ENCODE measurements at places on chromosomes 6 and 20. TPM values are rescaled to one million over a fixed set of nuclear protein-coding genes. Genes with fewer than 3 reads are reported as not detected.
A peak's percentile ranks its signal among the peaks of the same experiment; 100 is the strongest.

The MAFB gene
- 13.4 TPM for polyA plus RNA-seq

GRCh38 chr6:168305096-168305749, 14.4 kb downstream of the DACT2 start:
- no peak for DNase-seq

The C20orf96 gene
- 11.1 TPM for polyA plus RNA-seq

DNA sequence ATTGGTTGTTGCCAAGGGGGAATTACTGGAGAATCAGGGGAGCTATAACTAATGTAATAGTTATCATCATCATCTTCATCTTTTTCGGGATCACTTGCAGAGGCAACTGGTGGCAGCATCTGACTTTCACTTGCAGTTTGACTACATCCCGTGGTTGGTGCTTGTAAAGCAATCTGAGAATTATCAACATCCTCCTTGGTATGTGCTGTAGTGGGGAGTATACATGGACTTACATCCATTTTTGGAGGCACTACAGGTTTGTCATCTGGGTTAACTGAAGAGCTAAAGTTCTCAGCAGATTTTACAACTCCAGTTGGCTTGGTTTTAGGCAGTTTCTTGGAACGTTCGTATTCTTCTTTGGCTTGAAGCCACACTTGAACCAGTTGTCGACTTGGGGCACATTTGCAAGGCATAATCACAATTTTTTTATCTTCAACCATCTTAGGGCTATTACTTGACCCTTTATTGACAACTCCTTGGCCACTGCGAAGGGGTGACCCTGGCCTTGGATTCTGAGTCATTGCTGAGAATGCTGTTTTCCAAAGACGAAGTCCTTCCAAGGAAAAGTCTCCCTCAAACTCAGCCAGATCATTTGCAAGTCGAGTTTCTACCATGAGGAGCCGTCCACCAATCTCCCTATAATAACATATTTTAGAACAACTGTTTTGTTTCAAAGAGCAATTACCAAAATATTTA, 115.5 kb downstream of the REV3L start:
- no peak for DNase-seq

GRCh38 chr20:63095718-63096654, 89.2 kb upstream of the BHLHE23 start:
- DNase-seq, result no peak

DNA sequence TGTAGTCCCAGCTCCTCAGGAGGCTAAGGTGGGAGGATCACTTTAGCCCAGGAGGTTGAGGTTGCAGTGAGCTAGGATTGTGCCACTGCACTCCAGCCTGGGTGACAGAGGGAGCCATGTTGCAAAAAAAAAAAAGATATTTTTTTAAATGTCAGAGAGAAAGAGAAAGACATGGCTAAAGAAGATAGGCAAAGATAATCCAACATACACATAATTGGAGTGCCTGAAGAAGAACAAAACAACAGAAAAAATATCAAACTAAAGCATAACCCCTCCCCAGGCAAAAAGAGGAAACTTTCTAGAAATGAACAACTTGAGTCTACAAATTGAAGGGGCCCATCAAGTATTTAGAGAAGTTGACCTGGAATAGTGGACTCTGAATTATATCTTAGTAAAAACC, 14.0 kb upstream of the GRM4 start:
- no peak for DNase-seq

The LRRC1 gene
- 8.3 TPM for polyA plus RNA-seq

The RPL7L1 gene
- polyA plus RNA-seq, result 71.8 TPM

The GSTA3 gene
- polyA plus RNA-seq, result not detected

- no peak for DNase-seq
These were observed 223.7 kb downstream of the DLL1 start for GRCh38 chr6:170067181-170067641.

The YWHAB gene
- 104 TPM for polyA plus RNA-seq

- DNase-seq, result peak; percentile 4
These were observed 8.9 kb upstream of the SNRNP48 start for GRCh38 chr6:7580927-7581618.

- no peak for DNase-seq
These were observed 107.9 kb upstream of the CLDN20 start for GRCh38 chr6:155155787-155156447.

The FNDC1 gene
- polyA plus RNA-seq, result 124 TPM

DNA sequence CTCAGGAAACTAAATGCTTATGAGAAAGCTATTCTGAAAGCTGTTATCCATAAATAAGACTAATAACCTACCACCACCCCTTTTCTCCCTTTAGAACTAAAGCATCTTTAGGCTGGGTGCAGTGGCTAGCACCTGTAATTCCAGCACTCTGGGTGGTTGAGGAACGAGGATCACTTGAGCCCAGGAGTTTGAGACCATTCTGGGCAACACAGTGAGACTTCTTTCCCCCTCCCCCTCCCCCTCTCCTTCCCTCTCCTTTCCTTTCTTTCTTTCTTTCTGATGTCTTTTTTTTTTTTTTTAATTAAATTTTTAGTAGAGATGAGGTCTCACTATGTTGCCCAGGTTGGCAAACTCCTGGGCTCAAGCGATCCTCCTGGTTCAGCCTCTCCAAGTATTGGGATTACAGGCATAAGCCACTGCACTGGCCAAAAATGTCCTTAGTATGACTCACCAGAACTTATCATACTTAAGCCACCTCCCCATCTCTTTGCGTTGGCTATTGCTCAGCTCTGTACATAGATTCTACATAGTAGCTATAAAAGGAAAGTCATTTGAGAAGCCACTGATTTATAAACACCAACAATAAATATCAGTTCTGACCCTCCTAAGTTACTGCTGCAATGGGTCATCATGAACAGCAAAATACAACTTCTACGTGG, 54.8 kb upstream of the SPDEF start:
- no peak for DNase-seq

DNA sequence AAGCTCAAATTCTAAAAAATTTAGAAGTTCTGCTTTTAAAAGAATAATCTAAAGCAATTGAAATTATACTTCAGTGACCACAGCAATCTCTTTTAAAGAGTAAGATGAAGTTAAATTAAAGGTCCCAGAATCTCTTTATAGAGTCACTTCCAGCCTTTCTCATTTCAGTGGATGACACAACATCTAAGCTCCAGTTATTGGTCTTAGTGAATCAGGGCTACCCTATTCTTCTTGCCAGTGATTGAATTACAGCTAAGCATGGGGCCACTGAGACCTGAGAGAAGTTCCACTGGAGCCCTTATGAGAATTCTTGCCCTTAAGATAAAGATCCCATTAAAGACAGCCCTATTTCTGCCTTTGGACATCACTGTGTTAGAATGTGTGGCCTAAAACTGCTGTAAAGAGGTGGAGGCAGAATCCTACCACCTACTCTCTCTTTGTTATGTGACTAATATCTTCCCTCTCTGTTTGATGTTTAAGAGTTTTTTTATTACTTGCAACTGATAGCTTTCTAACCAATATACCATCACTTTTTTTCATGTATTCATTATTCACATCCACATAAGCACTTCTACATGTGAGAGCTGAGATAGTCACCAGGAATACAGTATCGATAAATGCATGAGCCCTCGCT, 128.6 kb downstream of the UNC5CL start:
- no peak for DNase-seq

DNA sequence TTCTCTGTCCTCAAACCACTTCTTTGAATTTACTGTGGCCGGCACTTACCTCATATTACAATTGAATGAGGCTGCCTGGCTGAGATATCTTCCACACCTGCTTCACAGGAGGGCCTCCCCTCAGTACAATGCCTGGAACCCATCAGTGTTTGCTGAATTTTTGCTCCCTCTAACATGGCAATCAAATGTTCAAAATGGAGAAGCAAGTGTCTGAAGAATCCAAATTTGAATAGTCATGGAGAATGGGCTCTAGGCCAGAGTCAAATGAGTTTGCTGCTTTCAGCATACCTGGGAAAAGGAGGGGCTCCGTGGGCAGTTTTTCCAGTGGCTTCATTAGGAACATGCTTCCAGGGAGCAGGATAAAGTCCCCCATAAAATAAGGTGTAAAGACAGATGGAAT, 564.8 kb downstream of the UTRN start:
- DNase-seq, result no peak

The TRIM10 gene
- polyA plus RNA-seq, result 0.86 TPM

All from hindlimb muscle (tissue), 1 donor.